ENCODE measurements at places on chromosomes 5 and 9. TPM values are rescaled to one million over a fixed set of nuclear protein-coding genes. Genes with fewer than 3 reads are reported as not detected.

- DNase-seq, result no peak
Observed at GRCh38 chr9:73889023-73889422, 608.1 kb upstream of the RORB start.

GRCh38 chr5:6899221-6899620 is 186.0 kb downstream of the TENT4A start:
- no peak for DNase-seq

DNA sequence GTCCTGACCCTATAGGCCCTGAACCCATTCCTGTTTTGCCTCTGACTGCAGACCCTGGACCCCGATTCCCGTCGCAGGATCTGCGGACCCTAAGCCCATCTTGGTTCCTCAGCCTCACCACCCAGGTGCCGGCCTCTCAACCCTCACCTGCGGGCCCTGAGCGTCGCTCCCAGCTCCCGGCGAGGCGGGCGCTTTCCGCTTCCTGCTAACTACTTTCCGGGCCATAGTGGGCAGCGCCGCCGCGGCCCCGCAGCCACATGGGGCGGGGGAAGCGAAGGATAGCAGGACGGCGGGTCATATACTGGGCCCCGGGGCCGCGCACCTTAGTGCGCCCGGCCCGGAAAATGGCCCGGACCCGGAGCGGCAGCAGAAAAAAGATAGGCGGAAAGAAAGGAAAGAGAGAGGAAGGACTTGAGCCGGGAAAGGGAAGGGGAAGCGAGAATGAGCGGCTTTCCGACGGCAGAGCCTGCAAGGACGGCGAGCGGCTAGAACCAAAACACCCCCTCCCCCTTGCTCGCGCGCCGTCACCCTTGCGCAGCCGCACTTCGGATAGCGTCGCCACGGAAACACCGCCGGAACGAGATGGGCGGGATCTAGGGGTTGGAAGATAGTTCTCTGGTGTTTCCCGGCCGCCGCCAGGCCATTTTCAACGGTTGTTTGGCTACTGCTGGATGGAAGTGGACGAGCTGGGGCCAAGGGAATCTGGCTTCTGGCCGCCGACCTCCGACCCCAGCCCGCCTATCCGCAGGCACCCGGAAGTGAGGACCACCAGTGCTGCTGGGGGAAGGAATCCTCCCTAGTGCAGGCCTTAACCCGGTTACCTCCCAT is at the start of gene DCAF12:
Gene DCAF12, minus strand, starts transcription at position 492 of the 828 bp plus-strand sequence. Its CDS starts 267 bp downstream, at position 225.
- peak; percentile 74 for DNase-seq

DNA sequence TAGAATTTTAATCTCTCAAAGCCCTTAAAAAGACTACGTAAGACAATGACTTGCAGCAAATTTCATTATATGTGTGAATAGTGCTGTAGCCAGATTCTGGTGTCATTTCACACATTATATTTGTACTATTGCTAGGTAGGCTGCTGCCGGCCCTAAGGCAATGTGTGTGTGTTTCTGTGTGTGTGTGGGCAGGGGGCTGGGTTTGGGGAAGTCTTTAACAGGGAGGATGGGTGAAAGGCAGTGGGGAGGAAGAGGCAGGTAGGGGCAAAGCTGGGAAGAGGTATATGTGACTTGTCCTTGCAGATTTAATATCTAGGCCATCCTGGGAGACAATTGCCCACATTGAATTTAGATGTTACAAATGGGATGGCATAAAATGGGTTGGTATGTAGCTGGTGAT is 130.8 kb downstream of the MACIR start:
- DNase-seq, result no peak

GRCh38 chr9:135340143-135340655 is 139.4 kb upstream of the PPP1R26 start:
- no peak for DNase-seq

DNA sequence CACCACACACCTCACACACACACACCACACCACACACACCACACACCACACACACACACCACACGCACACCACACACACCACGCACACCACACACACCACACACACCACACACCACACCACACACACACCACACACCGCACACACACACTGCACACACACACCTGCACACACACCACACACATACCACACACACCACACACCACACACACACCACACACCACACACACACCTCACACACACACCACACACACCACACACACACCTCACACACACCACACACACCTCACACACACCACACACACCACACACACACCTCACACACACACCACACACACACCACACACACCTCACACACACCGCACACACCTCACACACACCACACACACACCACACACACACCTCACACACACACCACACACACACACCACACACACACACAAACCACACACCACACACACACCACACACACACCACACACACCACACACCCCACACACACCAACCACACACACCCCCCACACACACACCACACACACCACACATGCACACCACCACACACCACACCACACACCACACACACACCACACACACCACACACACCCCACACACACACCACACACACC is 73.7 kb downstream of the ARHGEF37 start:
- DNase-seq, result no peak

DNA sequence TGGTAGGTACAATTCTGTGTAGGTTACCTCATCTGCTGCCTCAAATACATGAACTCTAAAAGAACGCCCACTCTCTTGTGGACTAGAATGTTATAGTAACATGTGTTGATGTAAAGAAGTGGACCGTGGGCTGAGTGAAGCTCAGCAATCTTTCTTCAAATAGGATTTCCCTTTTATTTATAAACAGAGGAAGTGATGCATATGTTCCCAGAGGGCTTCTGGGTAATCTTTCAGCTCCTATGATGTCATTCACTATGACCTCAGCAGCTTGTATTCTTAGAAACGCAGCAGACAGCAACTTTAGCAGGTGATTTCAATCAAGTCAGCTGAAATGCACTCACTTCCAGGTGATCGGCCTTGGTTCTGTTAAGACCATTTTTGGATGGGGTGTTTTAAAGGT is 14.4 kb downstream of the F2RL2 start:
- DNase-seq, result no peak

GRCh38 chr5:174065528-174066197 is 20.2 kb downstream of the NSG2 start:
- DNase-seq, result no peak

DNA sequence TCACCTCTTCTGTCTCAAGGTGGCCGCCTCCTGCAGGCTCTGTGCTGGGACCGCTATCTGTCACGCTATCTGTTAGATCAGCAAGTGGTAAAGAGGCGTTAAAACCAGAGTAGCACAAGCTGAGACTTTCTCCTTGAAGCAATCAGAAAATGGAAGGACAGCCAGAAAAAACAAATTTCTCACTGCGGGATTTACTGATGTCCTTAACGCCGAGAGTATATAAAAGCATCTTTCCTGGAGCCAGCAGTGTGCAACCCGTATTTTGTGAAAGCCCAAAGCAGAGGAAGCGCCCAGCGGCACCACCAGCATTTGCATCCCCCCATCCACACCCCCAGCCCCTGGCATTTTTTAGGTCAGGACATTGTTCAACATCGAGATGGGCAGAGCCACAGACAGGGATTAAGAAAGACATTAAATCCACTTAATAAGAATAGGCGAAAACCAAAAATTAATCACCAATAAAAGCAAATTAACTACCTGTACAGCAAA is 48.6 kb downstream of the DUSP1 start:
- no peak for DNase-seq

GRCh38 chr5:150242251-150242894 is 47.2 kb downstream of the CAMK2A start:
- DNase-seq, result no peak

- no peak for DNase-seq
Observed at GRCh38 chr9:125161284-125161918, 18.1 kb upstream of the SCAI start.

DNA sequence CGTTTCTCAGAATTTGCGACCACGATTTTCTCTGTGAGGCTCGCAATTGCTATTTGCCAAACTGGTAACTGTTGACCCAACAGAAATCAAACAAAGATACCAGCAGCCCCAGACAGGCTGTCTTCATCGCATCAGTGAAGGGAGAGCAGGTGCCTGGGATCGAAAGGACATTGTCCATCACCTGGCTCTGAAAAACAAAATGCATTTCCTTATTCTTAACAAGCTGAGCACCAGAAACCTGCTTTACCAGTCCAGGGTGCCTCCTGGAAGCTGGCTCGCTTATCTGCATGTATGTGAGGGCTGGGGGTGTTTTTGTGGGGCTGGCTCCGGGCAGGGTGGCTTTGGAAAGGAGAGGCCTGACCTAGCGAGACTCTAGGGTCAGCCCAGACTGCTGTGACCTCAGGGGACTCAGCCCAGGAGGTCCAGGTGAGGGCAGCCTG is 24.7 kb downstream of the WWC1 start:
- DNase-seq, result no peak

DNA sequence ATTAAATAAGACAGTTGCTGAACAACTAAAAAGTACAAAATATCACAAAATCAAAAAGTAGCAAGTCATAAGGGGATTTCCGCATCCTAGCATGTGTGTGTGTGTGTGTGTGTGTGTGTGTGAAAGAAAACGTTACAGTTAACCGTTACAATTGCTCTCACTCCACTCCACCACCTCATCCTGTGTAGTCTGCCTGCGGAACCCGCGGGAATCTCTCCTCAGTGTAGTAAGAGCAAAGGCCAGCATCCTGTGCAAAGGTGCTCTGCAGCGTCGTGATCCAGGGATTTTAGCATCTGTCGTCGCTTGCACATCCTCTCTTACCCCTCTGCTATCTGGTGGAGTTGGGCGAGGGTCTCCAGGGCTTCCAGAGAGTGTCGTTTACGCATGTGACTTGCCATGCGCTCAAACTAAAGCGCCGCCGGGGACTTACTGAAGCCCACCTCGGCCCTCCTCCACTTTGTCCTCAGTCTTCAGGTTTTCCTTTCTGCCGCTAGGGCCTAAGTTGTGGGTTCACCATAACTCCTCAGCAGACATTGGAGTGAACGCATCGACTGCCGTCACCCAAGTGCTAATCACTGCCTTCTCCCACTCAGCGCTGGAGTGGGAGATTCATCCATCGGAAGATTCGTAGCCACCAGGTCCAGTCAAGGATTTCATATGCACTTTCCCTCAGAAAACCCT is 3.9 kb downstream of the CDKN2B start:
- no peak for DNase-seq

DNA sequence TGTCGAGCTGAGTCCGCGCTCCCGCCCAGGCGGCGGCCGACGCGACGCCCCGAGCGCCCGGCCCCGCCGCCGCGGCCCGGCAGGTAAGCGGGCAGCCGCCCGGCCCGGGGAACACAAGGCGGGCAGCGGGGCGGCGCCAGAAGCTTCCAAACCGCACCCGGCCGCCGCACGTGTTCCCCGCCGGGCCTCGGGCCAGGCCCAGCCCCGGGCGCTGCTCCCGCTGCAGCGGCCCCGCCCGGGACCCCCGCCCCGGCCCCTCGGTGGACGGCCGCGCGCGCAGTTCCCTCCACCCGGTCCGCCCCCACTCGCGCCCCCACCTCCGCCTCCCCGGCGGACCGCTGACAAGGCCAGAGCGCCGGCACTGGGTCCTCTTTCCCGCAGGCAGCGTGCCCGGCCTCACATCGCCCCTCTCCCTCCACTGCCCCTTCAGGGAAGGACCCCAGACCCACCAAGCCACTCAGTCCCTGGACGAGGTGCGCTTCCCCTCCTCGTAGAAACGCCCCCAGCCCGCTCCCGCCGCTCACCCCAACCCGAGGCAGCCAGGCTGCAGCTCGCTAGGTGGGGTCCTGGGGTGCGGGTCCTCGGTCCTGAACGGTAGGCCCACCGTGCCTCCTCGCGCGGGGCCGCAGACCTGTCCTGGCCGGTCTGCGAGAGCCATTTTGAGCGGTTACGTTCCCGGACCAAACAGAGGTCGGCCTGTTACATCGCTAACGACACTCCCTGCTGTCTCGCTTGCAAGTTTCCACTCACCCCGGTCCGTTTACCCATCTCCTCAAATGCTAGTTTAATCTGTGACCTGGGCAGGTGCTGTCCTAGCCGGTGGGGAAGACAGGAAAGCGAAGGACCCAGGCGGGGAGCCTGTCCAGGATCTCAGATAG is 475 bp downstream of the WDR5 start:
- DNase-seq, result peak; percentile 53

- no peak for DNase-seq
Observed at GRCh38 chr9:109171926-109172325, 4.9 kb upstream of the FRRS1L start.

- DNase-seq, result no peak
Observed at GRCh38 chr5:67605730-67606585, 409.4 kb upstream of the CD180 start.

- DNase-seq, result no peak
Observed at GRCh38 chr5:8349855-8350254, 480.9 kb downstream of the MTRR start.

DNA sequence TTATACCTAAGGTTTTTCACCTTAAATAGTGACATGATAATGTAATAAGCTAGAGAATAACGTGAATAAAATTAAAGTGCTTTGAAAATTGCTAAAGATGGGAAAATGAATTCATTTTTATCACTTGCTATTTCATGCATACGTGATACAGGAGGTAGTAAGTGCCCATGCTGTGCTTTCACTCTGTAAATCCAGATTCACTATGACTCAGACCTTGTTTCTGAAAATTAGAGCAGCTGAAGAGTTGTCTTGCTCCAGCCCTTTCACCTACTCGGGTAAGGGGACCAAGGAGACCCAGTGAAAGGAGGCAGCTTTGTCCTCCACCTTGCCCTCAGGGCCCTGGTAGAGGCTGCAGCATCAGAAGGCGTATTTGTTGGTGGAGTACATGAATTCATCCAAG is 87.9 kb downstream of the ANKH start:
- DNase-seq, result no peak

GRCh38 chr5:140795259-140795641 is 598 bp downstream of the PCDHA2 start:
- DNase-seq, result no peak

DNA sequence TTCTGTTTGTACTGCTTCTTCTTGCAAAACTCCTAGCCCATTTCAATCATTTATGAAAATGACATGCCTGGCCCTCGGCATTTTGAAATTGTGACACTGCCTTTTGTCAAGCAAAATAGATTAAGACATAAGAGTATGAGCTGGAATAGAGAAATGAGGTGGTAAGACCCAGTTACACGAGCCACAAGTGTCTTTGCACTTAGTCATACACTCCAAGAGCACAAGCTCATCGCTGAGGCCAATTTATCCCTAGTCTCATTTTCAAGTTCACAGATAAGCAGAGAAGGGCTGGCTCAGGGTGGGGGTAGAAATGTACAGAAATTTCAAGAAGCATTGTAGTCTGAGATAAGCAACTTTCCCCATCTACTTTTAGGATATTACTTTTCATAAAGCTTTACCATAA is 40.6 kb upstream of the MAP1B start:
- no peak for DNase-seq

The ADCY2 gene
- total RNA-seq, result 2.4 TPM

The FGF18 gene
- total RNA-seq, result not detected

The HTR1A gene
- total RNA-seq, result not detected

The SPATA24 gene
- total RNA-seq, result not detected

Measured in Peyer's patch (tissue), 4 donors.